ENCODE measurements at places on chromosomes 16 and 17.

- peak; percentile 82 for DNase-seq
Observed at GRCh38 chr17:39621523-39622379, 5.0 kb upstream of the PPP1R1B start.

- DNase-seq = peak; percentile 45
Observed at GRCh38 chr17:27985306-27985705, 57.2 kb upstream of the NLK start.

DNA sequence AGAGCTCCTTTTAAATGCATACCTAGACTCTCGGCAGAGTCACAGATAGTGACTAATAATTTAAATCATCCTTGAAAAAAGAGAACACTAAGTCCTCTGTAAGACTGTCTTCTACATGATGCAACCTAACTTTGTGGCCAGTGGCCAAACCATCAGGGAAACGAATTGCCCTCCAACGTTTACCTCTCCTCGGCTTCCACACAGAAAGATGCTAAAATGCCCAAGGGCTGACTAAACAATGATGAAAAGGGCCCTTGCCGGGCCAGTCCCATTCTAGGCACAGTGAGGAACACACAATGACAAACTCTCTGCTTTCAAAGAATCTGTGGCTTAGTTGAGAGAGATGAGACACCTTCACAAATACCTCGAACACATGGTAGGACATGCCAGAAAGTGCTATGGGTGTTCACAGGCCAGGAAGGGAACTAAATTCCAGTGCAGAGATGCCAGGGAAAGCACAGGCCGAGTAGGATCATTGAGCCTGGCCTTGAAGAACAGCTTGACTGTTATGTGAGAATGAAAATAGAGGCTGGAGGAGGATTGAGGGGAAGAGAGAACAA, 35.3 kb upstream of the PITPNM3 start:
- DNase-seq = peak; percentile 71

- DNase-seq = no peak
Observed at GRCh38 chr16:3459401-3460090, 16.1 kb downstream of the NAA60 start.

- DNase-seq = no peak
Observed at GRCh38 chr16:64841482-64841881, 280.4 kb downstream of the CDH11 start.

DNA sequence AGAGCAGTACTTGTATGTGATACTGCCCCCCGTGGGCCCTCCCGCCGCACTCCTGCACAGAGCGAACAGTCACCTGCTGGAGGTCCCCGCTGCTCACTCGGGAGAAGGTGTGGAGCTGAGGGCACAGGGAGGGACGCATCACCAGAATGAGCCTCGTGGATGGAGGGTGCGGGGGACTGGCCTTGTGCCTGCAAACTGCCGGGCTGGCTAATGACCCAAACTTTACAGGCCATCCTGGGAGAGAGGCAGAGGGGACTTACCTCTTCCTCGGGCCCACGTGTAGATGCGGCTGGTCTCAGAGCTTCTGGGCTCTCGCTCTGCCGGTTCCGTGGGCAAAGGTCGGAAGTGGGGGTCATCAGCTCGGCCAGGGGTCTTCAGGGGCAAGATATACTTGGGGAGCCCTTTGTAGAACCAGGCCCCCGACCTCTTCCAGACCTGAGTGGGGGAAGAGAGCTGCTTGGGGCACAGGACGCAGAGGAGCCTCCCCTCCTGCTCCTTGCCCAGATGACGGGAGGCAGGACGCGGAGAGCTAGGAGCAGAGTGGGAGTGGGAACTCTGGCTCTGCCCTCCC, 65.5 kb upstream of the DOC2B start:
- no peak for DNase-seq

- peak; percentile 84 for DNase-seq
Observed at GRCh38 chr16:15874745-15875314, 13.6 kb downstream of the CEP20 start.

GRCh38 chr16:84348386-84348888, 19.9 kb upstream of the ATP2C2 start:
- no peak for DNase-seq

DNA sequence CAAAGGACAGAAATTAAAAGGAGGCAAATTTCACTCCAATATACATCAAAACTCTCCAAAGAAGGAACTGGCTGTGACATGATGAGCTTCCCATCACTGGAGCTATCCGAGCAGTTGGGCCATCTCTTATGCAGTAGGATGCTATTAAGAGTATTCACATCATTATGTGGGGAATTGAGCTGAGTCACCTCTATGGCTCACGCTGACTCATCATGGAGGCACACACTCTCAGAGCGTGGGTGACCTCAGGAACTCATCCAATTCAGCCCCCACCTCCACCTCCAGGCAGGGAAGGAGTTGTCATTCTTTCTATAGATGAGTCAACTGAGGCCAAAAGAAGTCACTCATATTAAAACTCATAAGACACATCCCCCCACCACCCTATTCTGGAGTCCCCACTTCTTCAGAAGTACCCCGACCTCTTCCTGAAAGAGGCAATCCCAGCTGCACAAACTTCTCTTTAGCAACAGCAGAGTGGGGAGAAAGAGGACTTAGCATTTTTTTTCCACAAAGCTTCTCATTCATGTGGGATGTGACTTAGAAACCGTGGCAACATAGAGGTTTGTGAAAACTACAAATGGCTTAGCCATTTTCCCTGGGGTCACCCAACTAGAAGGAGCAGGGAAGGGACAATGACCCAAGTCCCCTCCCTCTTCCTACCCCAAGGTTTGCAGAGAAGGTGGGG, 32.5 kb downstream of the ABCC12 start:
- peak; percentile 99 for DNase-seq

DNA sequence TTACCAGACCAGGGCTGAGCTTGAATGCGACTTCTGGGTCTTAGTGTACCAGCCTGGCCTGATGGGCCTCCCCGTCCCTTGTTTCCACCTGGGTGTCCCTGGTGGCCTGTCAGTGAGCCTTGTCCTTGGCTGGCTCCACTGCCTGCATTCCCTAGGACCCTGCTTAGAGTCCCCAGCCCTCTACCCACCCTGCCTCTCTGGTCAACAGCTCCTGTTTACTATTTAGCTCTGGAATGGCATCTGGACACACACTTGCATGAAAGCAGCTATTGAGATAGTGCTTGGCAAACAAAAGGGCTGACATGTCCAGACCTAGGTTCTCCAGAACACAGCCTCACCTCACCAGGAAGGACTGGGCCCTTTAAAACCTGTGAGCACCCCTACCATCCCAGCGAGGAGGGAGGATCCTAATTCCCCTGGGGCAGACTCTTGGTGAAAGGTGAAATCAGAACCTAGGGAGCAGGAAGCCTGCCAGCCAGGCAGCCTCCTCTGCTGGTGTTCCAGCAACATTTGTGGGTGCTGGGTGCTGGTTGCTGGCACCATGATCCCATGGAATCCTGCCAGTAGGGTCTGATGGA, 38.8 kb downstream of the RAI1 start:
- no peak for DNase-seq

DNA sequence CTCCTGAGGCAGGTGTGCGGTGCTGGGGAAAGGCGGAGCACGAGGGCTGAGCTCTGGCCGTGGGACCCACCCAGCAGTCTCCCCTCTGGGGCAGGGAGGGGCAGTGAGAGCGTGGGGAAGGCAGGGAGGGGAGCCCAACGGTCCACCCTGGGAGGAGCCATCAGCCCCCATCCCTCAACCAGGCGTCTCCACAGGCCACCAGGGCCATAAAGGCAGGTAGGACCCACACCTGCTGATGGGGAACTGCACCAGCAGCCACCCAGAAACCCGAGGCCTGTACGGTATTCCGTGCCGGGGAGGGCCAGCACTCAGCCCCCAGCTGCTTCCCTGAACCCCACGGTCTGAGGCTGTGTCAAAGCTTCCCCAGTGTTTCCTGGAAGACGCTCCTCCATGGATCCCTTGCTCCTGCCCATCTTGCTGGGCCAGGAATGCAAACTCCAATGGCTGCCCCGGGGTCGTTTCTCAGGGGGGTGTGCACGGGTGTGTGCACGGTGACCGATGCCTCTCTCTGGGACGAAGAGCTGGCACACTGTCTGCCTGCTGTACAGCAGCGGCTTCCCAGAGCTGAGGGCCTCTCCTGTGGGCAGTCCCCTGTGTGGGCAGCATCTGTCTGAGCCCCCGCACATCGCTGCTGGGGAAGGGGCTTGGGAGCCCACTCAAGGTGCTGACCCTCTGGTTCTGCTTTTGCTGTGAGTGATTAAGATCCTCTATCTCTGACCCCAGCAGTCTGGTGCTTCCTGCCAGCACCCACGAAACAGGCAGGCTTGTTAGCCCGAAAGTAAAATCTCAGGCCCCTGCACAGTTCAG, 17.2 kb upstream of the METRNL start:
- DNase-seq = no peak
